Caudate nucleus (tissue), 63 donors: ENCODE measurements at places on chromosomes 6 and 20.

- DNase-seq = no peak
These were observed 586 bp upstream of the ALDH5A1 start for GRCh38 chr6:24493945-24494820.

DNA sequence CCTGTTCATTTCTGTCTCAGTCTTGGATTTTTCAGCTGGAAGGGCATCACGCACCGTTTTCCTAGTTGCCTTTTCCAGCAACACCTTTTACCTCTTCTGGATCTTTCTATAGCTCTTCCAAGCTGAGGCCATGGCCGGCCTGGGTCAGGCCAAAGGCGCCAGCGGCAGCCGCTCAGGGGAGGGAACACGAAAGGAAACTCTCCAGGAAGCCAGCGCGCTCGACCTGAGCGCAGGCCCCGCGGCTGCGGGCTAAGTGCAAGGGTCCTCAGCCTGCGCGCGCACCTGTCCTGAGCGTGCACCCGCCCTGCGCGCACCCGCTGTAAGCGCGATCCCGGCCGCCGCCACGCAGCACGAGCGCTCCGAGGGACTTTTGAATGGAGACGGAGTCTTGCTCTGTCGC lies 43.8 kb upstream of the TMEM181 start:
- no peak for DNase-seq

GRCh38 chr6:55643861-55644260 lies 64.9 kb upstream of the HMGCLL1 start:
- DNase-seq = no peak

GRCh38 chr20:43397147-43397546 lies 60.5 kb upstream of the SRSF6 start:
- DNase-seq = no peak

DNA sequence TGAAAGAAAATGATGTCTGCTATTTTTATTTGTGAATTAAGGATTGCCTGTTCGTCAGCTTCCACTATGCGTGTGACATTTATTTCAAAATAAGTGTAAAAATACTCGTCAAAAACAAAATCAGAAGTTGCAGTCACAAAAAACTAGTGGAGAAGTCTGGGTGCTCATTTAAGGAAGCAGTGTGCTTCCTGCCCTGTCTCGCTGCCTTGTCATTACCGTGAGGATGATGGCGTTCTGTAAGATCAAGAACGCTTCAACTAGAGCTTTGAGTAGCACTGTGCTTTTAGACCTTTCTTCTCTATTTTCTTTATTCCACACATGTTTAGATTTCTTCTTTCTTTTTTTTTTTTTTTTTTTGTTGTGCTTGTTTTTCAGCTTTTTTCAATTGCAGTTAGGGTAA lies 186.9 kb downstream of the TBC1D7 start:
- DNase-seq = no peak

DNA sequence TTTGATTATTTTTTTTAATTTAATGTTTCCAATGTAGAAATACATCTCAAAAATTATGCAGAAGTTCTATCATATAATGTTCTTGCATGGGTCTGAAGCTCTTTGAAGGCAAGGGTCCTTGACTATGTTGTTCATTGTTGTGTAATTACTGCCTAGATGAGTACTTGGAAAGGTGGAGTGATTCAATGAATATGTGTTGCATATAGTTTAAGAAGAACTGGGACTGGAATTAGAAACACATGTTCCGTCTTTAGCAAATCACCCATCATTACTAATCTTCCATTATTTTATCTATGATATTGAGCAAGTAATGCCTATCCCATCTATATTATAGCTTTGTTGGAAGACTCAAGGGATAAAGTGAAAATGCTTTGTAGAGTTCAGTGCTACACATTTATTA lies 147.3 kb downstream of the LAMA2 start:
- DNase-seq = no peak

DNA sequence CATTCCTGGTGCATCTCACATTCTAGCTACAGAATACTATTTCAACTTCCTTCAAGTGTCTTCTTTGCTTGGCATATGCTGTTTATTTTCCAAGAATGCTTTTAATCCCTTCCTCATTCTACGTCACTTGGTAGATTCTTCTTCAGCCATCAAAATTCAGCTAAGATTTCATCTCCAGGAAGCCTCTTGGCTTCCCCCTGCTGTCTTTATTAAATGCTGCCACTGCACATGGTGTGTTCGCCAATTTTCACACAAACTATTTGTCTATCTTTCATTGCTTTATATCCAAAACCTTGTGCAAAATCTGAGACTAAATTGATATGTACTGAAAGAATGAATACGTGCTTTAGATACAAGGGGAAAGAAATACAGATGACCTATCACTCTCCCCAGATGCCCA lies 253.0 kb downstream of the RFPL4B start:
- no peak for DNase-seq

GRCh38 chr6:33116841-33117711 lies 41.3 kb downstream of the HLA-DPB1 start:
- no peak for DNase-seq

DNA sequence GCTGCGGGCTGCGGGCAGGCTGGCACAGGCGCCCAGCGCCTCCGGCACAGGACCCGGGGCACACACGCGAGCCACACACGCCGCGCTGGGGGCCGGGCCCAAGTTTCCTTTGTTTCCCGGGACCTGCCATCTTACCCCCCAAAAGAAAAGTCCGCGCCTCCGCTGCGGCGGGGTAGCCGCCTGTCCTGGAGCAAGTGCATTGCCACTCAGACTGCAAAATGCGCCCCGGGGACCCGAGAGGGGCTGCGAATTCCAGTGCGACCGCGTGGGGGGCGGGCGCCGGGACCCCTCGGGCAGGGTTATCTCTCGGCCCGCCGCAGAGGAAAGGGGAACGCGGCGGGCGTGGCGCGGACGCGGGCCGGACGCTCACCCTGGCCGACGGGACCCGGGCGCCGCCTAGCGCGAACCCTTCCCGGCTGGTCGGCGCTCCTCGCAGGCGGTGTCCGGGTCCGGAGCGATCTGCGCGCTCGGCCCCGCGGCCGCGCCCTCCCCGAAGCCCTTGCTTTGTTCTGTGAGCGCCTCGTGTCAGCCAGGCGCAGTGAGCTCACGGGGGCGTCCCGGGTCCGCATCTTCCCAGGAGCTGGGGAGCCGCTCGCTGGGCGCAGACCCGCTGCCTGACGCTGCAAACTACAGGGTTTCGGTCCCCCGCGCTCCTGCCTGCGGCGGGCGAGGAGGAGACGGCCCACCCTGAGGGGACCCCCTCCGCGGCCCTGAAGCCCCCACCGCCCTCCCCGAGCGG lies 639 bp upstream of the CD24 start:
- DNase-seq = no peak

DNA sequence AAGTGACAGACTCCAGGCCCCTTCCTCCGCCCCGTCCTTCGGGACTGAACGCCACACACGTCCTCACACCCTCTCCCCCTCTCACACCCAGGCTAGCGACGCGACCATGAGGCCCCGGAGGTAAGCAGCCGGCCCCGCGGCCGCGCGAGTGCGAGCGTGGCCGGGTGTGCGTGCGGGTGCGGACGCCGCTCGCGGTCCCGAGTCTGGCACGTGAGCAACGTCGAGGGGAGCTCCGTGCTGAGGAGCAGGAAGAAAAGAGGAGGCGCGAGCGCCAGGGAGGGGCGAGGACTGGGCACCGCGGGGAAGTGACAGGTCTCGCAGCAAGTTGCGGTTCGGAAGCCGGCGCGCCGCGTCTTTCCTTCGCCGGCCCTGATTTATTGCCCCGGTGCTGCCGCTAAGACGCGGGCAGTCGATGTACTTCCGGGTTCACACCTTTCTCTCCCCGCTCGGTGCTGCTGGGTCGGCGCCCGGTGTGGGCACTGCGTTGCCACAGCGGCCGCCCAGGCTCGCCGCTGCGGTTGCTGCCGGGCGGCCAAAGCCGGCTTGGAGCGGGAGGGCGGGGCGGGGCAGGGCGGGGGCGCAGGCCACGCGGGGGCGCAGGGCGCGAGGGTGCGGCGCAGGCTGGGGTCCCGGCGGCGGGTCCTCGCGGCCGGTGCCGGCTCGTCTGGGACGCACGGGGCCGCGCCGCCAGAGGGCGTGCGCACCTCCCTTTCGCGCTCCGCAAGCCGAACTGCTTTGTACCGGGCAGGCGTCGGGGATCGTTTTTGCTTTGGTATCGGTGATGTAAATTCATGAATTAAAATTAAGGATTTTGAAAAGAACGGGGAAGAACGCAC lies 15.8 kb upstream of the LIN28B start:
- DNase-seq = peak; percentile 83

DNA sequence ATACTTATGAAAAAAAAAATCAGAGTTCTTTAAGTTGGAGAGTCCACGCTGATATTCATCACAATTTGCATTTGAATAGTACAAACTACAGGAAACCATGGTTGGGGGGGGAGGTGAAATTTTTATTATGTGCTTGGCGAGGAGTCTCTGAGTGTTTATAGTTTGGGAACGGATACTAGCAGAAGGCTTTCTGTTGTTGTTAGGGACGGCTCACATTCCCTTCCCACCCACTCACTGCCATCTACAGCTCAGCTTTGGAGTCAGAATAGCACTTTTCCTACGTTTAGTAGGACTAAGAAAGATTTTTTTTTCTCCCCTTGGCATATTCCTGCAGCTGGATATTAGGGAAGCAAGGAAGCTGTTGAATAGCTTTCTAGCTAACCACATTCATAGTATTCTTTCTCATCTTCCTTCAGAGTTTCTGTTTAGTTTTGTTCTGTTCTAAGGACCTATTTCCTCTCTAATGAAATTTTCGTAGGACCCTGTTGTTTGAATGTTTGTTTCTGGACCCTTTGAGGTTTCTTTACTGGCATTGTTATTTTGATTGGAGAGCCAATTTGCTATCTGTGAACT lies 235.1 kb upstream of the ZNF217 start:
- DNase-seq = no peak
